Body of pancreas (tissue), 4 donors: ENCODE measurements at places on chromosomes 13 and 19. TPM values are rescaled to one million over a fixed set of nuclear protein-coding genes. Genes with fewer than 3 reads are reported as not detected.

DNA sequence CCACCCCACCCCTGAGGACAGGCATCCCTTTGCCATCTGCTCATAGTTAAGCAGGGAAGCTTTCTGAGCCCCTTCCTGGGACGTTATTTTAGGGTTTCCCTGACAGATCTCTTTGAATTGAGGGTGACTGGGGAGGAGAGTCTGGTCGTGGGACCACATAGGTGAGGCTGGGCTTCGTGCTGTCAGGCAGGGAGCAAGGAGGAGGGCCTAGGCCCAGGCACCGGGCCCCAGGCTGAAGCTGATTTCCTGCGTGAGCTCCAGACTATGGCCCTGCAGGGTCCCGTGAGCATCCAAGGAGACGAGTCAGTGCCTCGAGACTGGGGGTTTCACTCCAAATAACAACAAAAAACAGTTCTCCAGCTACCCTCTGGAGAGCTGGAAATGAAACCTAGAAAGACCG lies 60.4 kb downstream of the MYO9B start:
- peaks cover 52% of the 10 kb centered on the region for H3K4me1 ChIP-seq
- H3K4me3 ChIP-seq = no peak overlapping the region

- H3K27me3 ChIP-seq = no peaks in the 10 kb centered on the region
- H3K36me3 ChIP-seq = peaks cover 2% of the 10 kb centered on the region
- H3K4me3 ChIP-seq = no peak overlapping the region
- no peaks in the 10 kb centered on the region for H3K4me1 ChIP-seq
- peak; percentile 49 for DNase-seq
These were observed 80.0 kb upstream of the GPR183 start for GRCh38 chr13:99386911-99387788.

DNA sequence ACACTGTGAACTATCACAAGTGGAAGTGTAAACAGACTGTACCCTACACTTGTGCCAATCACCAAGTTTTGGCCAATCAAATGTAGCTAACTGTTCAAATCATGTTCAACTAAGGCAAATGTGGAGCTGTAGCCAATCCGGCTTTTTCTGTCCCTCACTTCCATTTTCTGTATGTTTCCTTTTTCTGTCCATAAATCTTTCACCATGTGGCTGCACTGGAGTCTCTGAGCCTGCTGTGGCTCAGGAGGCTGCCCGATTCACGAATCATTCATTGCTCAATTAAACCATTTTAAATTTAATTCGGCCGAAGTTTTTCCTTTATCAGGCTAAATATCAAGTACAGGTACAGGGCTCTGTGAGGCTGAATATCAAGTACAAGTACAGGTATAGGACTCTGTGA lies 216.5 kb downstream of the RFC3 start:
- H3K4me1 ChIP-seq = no peaks in the 10 kb centered on the region
- no peaks in the 10 kb centered on the region for H3K27me3 ChIP-seq
- no peaks in the 10 kb centered on the region for H3K36me3 ChIP-seq
- DNase-seq = no peak
- no peak overlapping the region for H3K27ac ChIP-seq
- H3K4me3 ChIP-seq = no peak overlapping the region

- no peaks in the 10 kb centered on the region for H3K36me3 ChIP-seq
- no peaks in the 10 kb centered on the region for H3K27me3 ChIP-seq
- no peak overlapping the region for H3K4me3 ChIP-seq
- H3K27ac ChIP-seq = peak overlapping the region; percentile 79
These were observed 15.7 kb downstream of the RANBP3 start for GRCh38 chr19:5961969-5962945.

DNA sequence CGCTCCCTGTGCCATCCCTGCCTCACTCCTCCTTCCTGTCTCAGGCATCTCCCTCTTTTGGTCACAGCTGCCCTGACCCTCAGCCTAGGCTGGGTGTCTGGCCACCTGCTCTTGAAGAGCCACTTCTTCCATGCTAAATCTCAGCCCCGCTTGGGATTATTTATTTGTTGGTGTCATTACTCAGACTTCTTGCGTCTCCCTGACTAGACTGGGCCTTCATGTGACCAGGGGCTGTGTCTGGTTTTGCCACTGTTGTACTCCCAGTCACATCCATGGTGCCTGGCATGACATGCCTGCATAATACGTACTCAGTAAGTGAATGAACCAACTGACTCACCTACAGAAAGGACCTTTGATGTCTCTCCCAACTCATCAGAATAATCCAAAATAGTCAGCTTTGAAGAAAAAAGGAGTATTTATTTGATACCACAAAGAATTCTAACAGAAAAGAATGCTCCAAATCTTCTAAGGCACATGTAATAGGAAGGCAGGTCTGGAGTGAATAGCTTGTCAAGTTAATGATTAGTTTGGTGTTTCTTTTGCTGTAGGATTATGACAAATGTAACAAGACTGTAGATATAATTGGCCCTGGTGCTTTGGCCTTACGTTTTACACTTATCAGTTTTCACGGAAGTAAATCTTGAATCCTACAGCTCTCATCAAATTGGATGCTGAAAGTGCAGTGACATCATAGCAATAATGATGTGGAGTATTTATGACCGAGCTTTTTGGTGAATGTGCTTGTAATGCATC lies 84.0 kb downstream of the ALOX5AP start:
- DNase-seq = no peak
- no peak overlapping the region for H3K27ac ChIP-seq
- no peaks in the 10 kb centered on the region for H3K27me3 ChIP-seq
- no peak overlapping the region for H3K4me3 ChIP-seq
- peaks cover 9% of the 10 kb centered on the region for H3K4me1 ChIP-seq

GRCh38 chr19:41311613-41312012 lies 1.6 kb downstream of the CCDC97 start:
- no peak for DNase-seq
- peaks cover 30% of the 10 kb centered on the region for H3K4me1 ChIP-seq
- no peak overlapping the region for H3K4me3 ChIP-seq
- H3K27me3 ChIP-seq = no peaks in the 10 kb centered on the region
- H3K36me3 ChIP-seq = peaks cover 9% of the 10 kb centered on the region
- no peak overlapping the region for H3K27ac ChIP-seq

GRCh38 chr13:98300956-98301641 lies 124.0 kb upstream of the RNF113B start:
- DNase-seq = peak; percentile 55
- H3K36me3 ChIP-seq = no peaks in the 10 kb centered on the region
- H3K27me3 ChIP-seq = no peaks in the 10 kb centered on the region
- peaks cover 49% of the 10 kb centered on the region for H3K4me1 ChIP-seq

- no peaks in the 10 kb centered on the region for H3K36me3 ChIP-seq
- no peak for DNase-seq
- H3K4me3 ChIP-seq = no peak overlapping the region
- no peak overlapping the region for H3K27ac ChIP-seq
- H3K4me1 ChIP-seq = peaks cover 25% of the 10 kb centered on the region
These were observed 15.1 kb upstream of the NAA16 start for GRCh38 chr13:41295973-41296372.

GRCh38 chr19:46731584-46731983 lies 14.3 kb upstream of the FKRP start:
- H3K36me3 ChIP-seq = peaks cover 28% of the 10 kb centered on the region
- no peak overlapping the region for H3K4me3 ChIP-seq
- H3K27me3 ChIP-seq = no peaks in the 10 kb centered on the region
- no peak overlapping the region for H3K27ac ChIP-seq
- H3K4me1 ChIP-seq = no peaks in the 10 kb centered on the region

GRCh38 chr19:13830741-13831536 lies 35.7 kb downstream of the ZSWIM4 start:
- no peak overlapping the region for H3K27ac ChIP-seq
- no peaks in the 10 kb centered on the region for H3K36me3 ChIP-seq
- H3K4me3 ChIP-seq = no peak overlapping the region
- DNase-seq = no peak
- H3K27me3 ChIP-seq = no peaks in the 10 kb centered on the region
- peaks cover 21% of the 10 kb centered on the region for H3K4me1 ChIP-seq

DNA sequence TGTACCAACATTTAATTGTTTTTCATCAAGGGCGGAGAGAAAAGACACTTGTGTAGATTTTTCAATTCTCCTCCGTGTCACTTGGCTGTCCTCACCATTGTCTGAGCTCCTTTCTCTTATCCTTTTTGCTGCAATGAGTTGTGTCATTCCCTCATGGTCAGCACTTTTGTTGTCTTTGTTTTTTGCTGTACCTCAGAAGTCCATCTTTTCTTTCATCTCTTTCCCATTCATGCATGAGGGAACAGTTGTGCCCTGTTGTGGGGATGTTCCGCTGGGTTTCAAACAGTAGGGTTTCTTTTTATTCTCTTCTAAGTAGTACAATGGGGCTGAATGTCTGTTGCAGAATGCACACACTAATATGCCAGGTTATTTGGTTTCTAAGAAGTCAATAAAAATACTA lies 222.6 kb downstream of the TM9SF2 start:
- no peak for DNase-seq
- no peaks in the 10 kb centered on the region for H3K36me3 ChIP-seq
- peaks cover 14% of the 10 kb centered on the region for H3K4me1 ChIP-seq
- no peaks in the 10 kb centered on the region for H3K27me3 ChIP-seq
- no peak overlapping the region for H3K27ac ChIP-seq

DNA sequence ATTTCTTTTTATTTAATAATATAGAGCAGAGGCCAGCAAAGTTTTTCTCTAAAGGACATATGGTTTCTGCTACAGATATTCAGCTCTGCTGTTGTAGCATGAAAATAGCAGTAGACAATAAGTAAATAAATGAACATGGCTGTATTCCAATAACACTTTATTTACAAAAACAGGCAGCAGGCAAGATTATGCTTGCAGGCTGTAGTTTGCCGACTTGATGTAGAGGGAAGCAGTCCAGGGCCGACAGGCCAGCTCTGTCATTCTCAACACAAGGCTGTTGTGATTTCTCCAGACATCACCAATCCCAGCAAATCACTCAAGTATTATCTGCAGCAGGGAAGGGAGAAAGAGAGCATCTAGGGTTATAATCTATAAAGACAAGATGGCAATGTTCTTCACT lies 1062.5 kb upstream of the PCDH9 start:
- H3K4me1 ChIP-seq = no peaks in the 10 kb centered on the region
- H3K27me3 ChIP-seq = no peaks in the 10 kb centered on the region
- no peak for DNase-seq
- H3K36me3 ChIP-seq = no peaks in the 10 kb centered on the region
- no peak overlapping the region for H3K4me3 ChIP-seq

DNA sequence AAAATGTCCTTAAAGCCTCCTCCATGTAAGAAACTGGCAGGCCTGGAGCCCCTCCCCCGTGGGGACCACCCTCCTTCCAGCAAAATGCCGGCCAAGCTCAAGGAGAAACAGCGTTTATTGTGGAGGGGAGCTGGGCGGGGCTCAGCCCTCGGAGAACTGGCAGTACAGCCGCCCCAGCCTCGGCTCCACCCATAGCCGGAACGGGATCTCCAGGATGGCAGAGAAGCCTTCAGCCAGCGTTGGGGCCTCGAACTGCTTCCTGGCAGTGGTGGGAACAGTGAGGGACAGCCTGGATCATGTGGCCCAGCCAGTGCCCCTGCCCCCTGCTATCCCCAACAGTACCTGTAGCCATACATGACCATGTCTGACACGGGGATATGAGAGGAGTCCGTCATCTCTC lies 6.3 kb downstream of the PNKP start:
- no peak overlapping the region for H3K4me3 ChIP-seq
- peaks cover 20% of the 10 kb centered on the region for H3K36me3 ChIP-seq
- DNase-seq = peak; percentile 8
- H3K4me1 ChIP-seq = peaks cover 14% of the 10 kb centered on the region
- H3K27ac ChIP-seq = no peak overlapping the region

GRCh38 chr13:80145171-80145690 lies 195.7 kb downstream of the SPRY2 start:
- H3K36me3 ChIP-seq = no peaks in the 10 kb centered on the region
- H3K27ac ChIP-seq = peak overlapping the region; percentile 25
- H3K4me1 ChIP-seq = peaks cover 16% of the 10 kb centered on the region
- no peak overlapping the region for H3K4me3 ChIP-seq
- no peak for DNase-seq

- no peak overlapping the region for H3K4me3 ChIP-seq
- peaks cover 74% of the 10 kb centered on the region for H3K4me1 ChIP-seq
- no peaks in the 10 kb centered on the region for H3K27me3 ChIP-seq
- no peaks in the 10 kb centered on the region for H3K36me3 ChIP-seq
- peak overlapping the region; percentile 46 for H3K27ac ChIP-seq
- DNase-seq = peak; percentile 91
These were observed 225.2 kb downstream of the FOXO1 start for GRCh38 chr13:40440990-40441820.

DNA sequence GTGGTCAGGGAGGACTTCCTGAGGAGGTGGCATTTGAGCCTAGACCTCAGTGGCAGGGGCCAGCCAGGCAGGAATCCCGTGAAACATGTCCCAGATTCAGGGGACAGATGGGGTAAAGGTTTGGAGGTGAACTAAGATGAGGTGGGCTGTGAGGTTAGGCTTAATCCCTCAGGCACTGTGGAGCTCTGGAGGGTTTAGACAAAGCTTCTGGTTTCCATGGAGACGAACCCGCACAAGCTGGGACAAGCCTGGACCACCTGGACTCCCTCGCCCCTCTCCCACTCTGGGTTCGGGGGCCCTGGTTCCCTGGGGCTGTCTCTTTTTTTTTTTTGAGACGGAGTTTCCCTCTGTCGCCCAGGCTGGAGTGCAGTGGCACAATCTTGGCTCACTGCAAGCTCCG lies 15.7 kb downstream of the TJP3 start:
- H3K27me3 ChIP-seq = no peaks in the 10 kb centered on the region
- H3K27ac ChIP-seq = no peak overlapping the region
- no peak for DNase-seq
- peaks cover 41% of the 10 kb centered on the region for H3K4me1 ChIP-seq
- H3K4me3 ChIP-seq = no peak overlapping the region

DNA sequence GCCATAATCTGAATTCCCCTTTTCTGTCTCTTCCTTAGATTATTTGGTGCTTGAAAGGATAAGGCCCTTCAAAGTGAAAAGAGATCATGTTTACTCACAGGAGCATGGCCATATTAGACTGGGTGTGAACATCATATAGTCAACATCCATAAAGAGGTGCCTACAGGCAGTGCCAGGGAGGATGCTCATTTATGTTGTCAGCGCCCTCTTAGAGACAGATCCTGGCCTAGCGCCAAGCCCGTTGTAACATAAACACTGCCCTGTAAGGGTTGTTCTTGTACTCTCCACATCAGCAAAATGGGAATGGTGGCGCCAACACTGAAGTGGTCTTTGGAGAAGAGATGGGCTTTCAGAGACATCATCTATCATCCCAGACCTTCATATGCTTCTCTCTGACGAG lies 16.1 kb downstream of the PCDH8 start:
- no peak overlapping the region for H3K27ac ChIP-seq
- H3K4me1 ChIP-seq = no peaks in the 10 kb centered on the region
- no peak overlapping the region for H3K4me3 ChIP-seq
- no peaks in the 10 kb centered on the region for H3K36me3 ChIP-seq
- DNase-seq = no peak
- H3K27me3 ChIP-seq = no peaks in the 10 kb centered on the region

The NLRP7 gene
- total RNA-seq = not detected

The ZNF155 gene
- total RNA-seq = 0.99 TPM

The NAPSA gene
- total RNA-seq = 1.8 TPM

The RDH8 gene
- not detected for total RNA-seq

The USPL1 gene
- total RNA-seq = 14.5 TPM

The PALM gene
- total RNA-seq = 32.6 TPM

The CYP2A7 gene
- not detected for total RNA-seq

The APLP1 gene
- 40.9 TPM for total RNA-seq

The IZUMO2 gene
- not detected for total RNA-seq

The ZNF417 gene
- total RNA-seq = 7.6 TPM

The RPS16 gene
- total RNA-seq = 1,475 TPM
